NCI-H446 treated with DMSO at 0.1 percent for 48 hours (cell line): ENCODE measurements at places on chromosomes 11 and 22.
A peak's percentile ranks its signal among the peaks of the same experiment; 100 is the strongest.

DNA sequence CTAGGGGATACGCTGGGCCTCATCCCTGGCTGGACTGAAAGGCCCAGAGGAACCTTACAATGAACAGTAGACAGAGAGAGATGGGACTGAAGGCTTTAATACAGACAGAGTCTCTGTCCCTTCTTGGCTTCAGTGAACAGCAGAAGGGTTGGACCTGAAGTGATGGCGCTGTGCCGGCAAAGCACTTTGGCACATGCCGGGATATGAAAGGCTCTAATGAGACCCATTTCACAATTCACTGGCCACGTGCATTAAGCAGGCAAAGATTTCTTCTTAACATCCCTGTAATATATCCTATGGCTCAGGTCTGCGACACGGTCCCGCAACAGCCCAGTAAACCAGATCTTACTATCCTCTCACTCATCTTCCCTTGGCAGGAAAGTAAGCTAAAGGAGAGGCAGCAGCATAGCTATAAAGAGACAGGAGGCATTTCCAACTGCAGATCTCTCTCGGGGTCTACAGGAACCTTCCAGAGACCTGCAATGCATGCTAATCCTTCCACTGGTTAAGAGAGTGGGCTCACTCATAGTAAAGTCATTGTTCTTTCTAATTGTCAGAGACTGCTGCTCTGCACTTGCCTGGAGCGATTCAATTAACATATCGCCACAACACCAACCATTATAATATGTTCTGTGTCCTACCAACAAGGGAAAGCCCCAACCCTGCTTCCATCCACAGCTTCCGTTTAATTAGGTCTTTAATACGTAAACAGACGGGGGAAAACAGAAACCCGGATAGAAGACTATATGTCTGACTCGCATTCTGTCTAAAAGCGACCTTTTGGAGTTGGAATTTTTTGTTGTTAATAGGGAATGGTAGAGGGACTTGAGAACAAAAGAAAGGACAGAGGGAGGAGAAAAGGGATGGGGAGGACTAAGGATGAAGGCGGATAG lies 1179.0 kb downstream of the LRRC4C start:
- DNase-seq = peak; percentile 40

GRCh38 chr11:108199446-108200321 lies 22.8 kb downstream of the NPAT start:
- no peak for DNase-seq

GRCh38 chr11:28521075-28521474 lies 412.9 kb downstream of the METTL15 start:
- no peak for DNase-seq

DNA sequence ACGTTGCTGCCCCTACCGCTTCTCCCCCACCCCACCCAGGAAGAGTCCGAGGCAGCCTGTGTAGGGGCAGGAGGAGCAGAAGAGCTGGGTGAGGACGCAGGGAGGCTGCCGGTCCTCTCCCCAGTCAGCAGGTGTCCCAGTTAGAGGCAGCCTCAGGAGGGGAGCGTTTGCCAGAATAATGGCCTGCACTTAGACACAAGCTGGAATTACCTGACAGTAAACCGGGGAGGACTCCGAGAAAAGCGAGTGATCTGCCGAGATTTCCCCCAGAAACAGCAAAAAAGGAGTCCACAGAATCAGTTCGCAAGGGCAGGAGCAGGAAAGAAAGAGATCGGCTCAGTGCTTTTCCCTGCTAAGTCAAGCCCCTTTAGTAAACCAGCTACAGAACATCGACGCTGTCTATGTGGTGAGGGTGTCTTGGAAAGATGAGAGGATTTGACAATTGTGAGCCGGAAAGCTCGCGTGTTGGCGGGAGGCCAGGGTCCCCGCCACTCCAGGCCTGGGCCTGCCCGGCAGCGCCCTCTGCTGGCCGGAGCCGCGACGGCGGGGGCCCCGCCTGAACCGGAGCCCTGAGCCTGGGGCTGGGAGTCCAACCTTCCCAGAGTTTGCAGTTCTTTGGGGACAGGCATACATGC lies 17.7 kb upstream of the THRSP start:
- peak; percentile 50 for DNase-seq

- DNase-seq = no peak
Observed at GRCh38 chr11:126328938-126329643, 25.2 kb downstream of the DCPS start.

DNA sequence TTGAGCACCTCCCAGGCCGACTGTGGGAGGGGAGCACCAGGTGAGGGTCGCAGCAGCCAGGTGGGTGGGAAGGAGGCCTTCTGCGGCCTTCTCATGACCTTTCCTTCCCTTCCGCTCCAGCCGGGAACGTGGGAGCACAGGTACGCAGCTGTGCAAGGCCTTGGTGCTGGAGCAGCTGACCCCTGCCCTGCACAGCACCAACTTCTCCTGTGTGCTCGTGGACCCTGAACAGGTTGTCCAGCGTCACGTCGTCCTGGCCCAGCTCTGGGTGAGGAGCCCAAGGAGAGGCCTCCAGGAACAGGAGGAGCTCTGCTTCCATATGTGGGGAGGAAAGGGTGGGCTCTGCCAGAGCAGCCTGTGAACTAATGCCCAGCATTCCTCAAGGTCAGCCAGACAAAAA lies 2.6 kb downstream of the IL18BP start:
- no peak for DNase-seq

DNA sequence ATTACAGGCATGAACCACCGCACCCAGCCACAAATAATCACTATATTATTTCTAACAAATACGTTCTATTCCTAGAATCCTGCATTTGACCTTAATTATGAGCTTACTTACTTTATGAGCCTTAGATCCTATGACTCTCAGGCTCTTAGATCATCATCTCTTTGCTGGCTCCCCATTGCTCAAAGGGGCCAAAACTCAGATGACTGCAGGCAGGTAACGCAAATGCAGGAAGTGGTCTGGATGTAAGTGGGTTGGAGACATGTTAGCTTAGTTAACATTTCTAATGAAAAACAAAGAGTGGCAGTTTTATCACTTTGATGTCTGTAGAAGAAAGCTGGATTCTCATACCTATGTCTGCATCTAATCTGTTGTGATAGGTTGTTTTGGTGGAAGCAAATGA lies 23.4 kb downstream of the CCDC81 start:
- no peak for DNase-seq

GRCh38 chr11:50412832-50413231 lies 380.2 kb downstream of the OR4C45 start:
- no peak for DNase-seq

- no peak for DNase-seq
Observed at GRCh38 chr11:79150966-79151365, 289.9 kb downstream of the TENM4 start.

- no peak for DNase-seq
Observed at GRCh38 chr22:48968201-48968959, 859.3 kb downstream of the BRD1 start.

GRCh38 chr11:126101251-126101929 lies 38.7 kb upstream of the CDON start:
- DNase-seq = no peak
